ENCODE measurements at places on chromosomes 2 and 18.

GRCh38 chr18:35236571-35237363 lies 4.1 kb upstream of the ZNF397 start:
- DNase-seq: no peak

DNA sequence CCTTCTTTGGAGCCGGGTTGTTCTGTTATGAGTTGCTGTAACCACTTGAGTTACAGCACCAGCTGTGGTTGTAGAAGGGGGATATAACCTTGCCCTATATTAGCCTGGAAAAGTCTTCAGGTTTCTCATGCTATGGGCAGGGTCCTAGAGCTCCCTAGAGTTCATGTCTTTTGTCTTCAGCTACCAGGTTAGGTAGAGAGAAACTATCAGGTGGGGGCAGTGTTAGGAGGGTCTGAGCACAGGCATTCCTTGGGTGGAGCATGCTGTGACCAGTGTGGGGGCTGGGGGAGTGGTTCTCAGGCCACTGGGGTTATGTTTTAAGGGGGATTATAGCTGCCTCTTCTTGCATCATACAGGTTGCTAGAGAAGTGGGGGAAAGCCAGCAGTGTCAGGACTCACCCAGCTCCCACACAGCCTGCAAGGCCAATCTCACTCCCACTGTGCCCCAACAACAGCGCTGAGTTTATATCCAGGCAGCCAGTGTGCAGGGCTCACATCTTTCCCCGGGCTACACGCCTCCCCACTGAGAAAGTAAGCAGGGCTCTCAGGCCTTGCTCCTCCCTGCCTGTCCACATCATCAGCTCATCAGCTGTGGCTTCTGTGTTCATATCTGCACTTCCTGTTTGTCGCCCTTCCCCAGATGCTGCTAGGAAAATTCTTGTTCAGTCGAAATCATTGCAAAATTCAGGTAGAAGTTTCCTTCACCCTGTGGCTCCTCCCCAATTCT lies 133.8 kb upstream of the NRXN1 start:
- DNase-seq: no peak

DNA sequence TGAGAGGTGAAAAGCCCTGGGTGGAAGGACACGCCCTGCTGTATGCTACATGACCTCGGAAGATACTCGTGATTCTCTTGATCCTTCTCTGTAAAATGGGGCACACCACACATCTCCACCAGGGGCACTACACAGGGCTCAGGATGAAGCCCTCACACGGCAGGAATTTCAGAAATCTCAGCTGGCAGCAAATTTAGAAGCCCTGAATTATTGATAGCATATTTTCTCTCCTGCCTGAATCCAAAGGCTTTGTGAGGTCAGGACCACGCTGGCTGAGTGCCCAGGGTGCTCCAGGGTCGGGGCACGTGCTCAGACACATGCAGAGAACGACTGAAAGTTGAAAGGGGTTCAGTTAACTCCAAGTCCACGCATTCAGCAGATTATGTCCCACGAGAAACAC lies 42.1 kb upstream of the GALR1 start:
- peak; percentile 41 for DNase-seq

DNA sequence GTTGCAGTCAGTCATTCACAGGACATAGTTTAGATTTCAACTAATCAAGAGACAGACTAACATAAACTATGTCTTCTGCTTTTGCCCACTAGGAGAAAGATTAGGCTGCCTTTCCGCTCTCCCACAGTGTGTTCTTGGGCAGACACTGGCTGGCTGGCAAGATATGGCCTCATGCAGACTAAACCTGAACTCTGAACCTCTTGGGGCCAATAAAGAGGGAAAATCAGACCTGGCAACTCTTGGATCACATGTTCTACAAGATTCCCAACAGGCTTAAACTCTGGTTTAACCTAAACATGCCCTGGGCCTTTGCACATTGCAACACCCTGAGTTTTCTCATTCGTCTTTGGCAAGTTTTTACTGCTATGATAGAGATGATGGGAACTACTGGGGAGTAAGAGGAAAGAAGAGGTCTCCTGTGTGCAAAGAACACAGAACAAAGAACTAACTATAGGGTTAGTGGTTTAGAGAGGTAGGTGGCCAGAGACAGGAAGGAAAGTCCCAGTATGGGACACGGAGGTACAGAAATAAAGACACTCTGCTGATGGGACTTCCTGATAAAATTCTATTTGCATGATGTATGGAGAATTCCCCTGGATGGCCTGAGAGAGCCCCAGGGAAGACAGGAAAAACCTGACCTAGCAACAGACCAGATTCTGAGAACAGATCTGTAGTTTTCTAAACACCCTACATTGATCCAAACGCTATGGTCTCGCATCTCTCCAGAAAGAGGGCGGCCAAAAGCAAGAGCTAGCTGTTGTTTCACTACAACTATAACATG lies 2.0 kb upstream of the ATRAID start:
- no peak for DNase-seq

DNA sequence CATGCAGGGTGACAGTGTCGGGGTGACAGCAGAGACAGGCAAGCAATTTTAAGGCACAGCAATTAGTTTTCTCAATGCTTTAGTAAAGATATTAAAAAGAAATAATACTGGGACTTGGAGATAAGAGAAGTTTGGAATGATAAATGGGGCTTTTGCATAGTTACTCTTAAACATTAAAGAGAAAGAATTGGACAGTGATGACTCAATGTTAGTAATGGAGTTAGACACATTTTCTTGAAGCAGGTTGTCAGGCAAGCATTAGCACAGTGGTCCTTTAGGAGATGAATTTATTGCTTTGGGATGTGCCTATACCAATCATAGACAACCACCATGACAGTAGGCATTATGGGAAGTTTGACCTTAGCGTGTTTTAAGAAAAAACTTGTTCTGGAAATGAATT lies 228.3 kb upstream of the RAB12 start:
- no peak for DNase-seq

GRCh38 chr2:126467367-126468054 lies 188.4 kb upstream of the GYPC start:
- no peak for DNase-seq

DNA sequence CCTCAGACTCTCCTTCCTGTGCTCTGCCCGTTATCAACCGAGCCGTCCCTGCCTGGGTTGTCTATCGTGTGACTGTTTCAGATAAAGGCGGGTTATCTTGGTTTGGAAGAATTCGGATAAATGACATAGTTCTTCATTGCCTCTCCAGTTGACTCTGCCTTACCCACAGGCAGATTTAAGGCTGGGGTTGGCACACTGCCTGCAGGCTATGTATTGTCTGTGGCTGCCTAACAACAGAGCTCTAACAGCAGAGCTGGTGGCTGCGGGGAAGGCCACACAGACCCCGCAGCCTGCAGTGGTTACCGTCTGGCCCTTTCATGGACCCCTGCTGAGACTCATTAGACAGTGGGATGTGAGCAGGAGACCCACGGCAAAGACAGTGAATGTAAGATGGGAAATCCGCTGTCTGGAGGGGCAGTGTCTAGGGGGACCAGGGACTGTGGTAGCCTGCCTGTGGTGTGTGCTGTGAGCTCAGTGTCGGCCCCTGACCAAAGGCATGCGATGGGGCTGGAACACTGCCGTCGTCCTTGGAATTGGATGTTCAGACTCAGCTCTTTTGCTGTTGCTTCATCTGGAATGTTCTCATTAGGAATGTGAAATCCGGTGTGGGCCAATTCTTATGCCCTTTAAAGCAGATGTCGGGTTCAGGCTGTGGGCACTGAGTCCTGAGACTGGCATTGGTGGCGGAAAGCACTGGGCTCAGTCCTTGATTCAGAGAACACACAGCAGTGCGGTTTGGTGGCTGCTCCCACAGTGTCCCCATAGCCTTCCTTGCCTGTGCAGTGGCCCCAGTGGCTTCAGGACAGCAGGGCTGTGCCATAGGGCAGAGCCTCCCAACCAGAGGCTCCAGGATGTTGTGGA lies 44.5 kb downstream of the SH3RF3 start:
- DNase-seq: no peak

GRCh38 chr2:209933499-209934483 lies 68.6 kb upstream of the RPE start:
- no peak for DNase-seq

- no peak for DNase-seq
These were observed 16.4 kb downstream of the DYNAP start for GRCh38 chr18:54607213-54608027.

DNA sequence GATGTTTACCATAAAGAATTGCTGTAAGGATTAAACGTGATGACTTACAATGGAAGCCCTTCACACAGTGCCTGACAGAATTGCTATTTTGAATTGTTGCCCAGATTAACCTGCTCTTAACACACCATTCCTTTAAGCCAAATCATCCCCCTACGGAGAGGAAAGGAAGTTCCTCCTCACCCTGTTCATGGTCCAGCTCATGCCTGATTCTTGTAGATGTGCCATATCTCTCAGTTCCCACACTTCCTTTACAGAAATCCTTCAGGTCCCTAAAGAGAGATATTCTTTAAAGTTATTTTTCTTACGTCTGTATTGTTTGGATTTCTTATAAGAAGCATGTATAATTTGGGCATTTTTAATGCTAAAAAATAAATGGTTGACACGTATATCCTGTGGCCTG lies 127.5 kb upstream of the DAPL1 start:
- no peak for DNase-seq

DNA sequence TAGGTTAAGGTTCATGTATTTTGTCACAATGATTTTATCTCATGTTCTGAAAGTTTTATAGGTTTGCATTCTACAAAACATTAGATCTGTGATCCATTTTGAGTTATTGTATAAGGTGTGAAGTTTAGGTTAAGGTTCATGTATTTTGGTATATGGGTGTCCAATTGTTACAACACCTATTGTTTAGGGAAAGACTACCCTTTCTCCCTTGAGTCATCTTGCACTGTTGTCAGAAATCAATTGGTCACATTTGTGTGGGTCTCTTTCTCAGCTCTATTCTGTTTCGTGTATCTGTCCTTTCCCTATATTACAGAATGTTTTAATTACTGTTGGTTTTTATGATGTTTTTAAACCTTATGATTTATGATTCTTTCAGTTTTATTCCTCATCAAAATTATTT lies 192.3 kb downstream of the MCFD2 start:
- no peak for DNase-seq

DNA sequence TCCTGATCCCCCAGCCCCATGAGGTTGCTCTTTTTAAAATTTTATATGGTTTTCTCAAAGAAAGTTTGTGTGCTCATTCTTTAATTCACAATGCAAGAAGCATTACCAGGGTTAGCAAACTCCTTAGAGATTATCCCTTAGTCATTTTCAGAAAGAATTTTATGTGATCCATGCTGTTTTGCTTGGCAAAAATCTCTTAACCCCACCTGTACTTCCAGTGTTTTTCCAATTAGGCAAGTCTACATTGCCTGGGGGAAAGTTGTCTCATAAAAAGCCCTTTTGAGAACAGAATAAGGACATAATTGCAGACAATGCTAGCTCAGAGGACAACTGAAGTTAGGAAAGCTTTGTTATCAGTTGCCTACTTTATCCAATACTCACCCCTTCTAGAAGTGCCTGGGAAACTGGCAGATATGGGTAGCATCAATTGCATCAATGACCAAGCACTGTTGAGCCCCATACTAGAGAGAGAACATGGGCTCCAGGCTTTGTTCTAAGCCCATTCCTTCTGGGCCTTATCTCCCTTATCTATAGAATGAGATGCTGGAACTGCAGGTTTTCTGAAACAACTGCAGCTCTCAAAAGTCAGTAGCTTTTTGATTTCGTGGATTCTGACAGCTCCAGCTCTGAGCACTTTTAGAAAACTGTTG lies 265.9 kb upstream of the SPHKAP start:
- DNase-seq: no peak

DNA sequence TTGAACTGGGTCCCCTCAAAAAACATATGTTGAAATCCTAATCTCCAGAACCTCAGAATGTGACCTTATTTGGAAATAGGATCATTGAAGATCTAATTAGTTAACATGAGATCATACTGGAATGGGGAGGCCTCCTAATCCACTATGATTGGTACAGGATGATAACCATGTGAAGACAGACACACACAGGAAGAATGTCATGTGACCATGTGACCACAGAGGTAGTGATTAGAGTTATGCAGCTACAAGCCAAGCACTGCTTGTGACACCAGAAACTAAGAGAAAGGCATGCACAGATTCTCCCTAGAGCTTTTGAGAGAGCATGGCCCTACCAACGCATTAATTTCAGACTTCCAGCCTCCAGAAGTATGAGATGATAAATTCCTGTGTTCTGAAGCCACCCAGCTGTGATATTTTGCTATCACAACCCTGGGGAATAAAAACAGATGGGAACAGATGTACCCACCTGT lies 47.0 kb upstream of the TGIF1 start:
- DNase-seq: no peak

DNA sequence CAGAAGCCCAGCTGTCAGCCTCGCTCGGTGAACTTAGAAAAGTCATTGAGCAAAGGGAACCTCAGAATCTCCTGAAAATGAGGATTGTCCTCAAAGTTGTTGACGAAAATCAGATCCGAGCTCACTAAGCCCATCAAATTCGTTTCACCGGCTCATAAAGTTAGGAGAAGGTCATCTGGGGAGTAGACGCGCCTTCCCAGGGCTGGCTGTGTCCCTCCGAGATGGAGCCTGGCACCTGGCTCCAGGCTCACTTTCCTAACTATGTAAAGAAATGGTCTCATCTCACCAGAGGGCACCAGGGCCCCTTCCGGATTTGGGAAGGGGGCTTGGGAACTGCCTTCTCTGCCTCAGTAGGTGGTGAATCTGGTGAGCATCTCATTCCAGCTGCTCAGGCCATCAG lies 145.5 kb downstream of the PXDN start:
- DNase-seq: no peak
